Activated naive CD4-positive, alpha-beta T cell (primary cell): ENCODE measurements at places on chromosomes 12 and 14.

GRCh38 chr12:118337194-118337838, 35.4 kb downstream of the TAOK3 start:
- no peak for DNase-seq

DNA sequence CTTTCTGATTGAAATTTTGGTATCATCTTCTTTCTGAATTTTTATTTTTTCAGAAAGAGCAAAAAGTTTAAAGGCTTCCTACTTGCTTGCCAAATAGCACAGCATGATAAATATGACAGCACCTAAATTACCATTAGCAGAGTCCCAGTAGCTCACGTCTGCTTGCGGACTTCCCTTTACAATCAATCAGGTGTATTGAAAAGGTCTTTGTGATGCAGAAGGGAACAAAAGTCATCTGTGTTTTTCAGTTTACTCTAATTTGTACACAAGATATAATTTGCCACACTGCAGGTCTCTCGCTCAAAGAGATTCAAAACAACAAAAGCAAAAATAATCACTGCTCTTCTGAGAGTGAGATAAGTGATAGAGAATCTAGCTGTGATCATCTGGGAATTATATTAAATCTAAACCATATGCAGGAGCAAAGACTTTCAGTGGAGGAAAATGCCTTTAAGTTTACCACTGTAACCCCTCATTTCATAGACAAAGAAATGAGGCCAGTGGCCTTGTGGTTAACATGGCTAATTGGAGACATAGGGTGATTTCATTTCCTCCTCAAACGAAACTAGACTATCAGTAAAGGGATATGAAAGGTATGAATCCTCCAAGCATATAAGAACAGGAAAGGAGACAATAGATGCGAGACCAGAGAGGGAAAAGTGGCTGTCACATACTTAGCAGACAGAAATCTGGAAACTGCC, 240.8 kb upstream of the TMPO start:
- no peak for DNase-seq

DNA sequence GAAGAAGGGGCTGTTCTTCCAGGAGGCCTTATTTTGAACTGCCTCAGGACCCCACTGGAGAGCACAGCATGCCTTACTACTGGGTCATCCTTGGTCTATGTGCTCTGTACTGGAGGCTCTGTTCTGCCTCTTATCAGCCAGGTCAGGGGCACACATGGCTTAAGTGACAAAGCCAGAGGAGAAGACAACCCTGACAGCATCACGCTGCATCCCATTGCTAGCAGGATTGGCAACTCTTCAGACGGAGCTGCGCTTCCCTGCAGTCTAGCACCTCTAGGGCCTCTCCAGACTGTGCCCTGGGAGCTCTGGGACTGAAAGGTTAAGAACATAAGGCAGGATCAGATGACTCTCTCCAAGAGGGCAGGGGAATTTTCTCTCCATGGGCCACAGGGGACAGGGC, 17.3 kb upstream of the TIGAR start:
- DNase-seq: no peak

DNA sequence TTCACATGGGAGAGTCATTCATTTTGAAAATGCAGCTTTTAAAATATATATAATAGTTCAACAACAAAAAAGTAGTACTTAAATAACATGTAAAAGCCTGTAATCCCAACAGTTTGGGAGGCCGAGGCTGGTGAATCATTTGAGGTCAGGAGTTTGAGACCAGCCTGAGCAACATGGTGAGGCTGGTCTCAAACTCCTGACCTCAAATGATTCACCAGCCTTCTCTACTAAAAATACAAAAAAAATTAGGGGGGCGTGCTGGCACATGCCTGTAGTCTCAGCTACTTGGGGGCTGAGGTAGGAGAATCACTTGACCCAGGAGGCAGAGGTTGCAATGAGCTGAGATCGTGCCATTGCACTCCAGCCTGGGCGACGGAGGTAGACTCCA, 256.3 kb upstream of the RGS6 start:
- no peak for DNase-seq

- DNase-seq: no peak
These were observed 451.7 kb downstream of the NPAS3 start for GRCh38 chr14:33390335-33390734.
